Activated CD4-positive, alpha-beta memory T cell treated with anti-CD3 and anti-CD28 coated beads for 36 hours (primary cell): ENCODE measurements at places on chromosomes 16 and 17. TPM values are rescaled to one million over a fixed set of nuclear protein-coding genes. Genes with fewer than 3 reads are reported as not detected.

GRCh38 chr17:5354886-5355415 is 64.5 kb downstream of the NUP88 start:
- DNase-seq: no peak

GRCh38 chr17:35531160-35531559 is 6.3 kb downstream of the SLFN12L start:
- no peak for DNase-seq

GRCh38 chr16:381789-382717 is at the start of gene PGAP6:
Gene PGAP6, minus strand, starts transcription at chr16:381978. Its CDS starts 157 bp downstream, at chr16:381821.
- peak; percentile 73 for DNase-seq

The SLFN11 gene
- total RNA-seq: 68.8 TPM

- peak; percentile 76 for DNase-seq
Observed at GRCh38 chr16:610513-611381, 20.0 kb upstream of the WFIKKN1 start.

DNA sequence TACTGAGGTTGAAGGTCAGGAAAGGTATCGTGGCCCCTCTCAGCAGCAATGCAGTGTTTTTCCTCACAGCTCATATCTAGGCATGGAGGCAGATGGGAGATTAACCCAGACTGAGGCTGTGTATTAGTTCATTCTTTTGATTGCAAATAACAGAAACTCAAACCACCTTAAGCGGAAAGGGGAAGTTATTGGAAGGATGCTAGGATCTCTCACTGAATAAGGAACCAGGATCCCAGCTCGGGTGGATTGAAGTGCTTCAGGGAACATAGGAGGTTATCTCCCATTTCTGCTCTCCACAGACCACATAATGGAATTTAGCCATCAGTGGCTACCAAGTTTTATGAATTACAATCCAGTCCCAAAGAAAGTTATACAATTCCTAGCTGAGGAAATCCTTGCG is 8.2 kb downstream of the ZNF689 start:
- DNase-seq: no peak
